ENCODE measurements at places on chromosomes 13 and 19.

DNA sequence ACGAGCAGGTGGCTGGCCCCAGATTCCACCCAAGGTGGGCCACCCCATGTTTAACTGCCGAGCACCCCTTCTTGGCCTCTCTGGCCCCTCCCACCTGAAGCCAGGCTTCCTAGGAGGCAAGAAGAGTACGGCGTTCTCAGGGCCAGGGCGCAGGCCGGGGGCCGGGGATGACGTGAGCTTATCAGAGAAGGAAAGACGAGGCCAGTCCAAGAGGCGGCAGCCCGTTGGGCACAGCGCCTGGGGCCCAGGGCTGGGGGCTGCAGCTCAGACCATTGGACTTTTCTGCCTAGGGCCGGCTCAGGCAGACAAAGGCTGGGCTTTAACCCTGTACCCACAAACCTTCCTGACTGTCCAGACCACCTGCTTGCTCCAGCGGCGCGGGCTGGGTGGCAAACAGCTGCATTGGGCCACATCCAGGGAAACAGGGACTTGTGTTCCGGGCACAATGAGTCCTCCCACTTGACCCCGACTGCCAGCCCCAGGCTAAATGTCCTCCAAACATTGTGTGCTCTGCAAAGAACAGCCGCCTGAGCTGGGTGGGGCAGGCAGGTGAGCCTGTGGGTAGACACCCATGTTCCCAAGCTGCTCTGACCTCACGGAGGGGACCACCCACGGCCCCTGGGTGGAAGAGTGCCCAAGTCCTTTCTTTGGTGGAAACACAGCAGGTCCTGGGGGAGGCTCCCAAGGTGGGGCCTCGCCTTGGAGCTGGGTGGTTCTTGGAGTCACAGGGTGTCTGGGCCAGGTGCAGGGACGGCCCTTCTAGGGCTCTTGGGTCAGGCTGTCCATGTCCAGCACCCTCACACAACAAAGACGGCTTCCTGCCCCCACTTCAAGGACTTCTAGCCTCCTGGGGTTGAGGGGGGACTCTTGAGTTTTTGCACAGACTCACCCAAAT, 21.9 kb downstream of the COMP start:
- DNase-seq: no peak

GRCh38 chr13:33132644-33133440, 116.6 kb downstream of the KL start:
- DNase-seq: no peak

DNA sequence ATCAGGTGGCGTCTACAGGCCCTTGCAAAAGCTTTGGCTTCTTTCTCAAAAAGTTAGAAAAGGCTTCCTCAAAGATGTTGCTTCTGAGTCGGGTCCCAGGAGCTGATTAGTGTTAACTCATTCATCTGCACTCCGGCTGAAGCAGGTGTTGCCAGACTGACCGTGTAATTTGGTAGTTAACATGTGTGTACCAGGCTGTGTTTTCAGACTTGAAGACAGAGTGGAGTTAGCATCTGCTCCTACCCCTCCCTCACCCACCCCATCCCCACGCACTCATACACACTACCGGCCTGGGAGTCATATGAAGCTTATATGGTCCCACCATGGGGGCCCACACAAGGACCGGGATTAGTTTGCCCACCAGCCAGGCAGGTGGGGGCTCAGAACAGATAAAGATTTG, 111.5 kb downstream of the DNAJC15 start:
- no peak for DNase-seq

DNA sequence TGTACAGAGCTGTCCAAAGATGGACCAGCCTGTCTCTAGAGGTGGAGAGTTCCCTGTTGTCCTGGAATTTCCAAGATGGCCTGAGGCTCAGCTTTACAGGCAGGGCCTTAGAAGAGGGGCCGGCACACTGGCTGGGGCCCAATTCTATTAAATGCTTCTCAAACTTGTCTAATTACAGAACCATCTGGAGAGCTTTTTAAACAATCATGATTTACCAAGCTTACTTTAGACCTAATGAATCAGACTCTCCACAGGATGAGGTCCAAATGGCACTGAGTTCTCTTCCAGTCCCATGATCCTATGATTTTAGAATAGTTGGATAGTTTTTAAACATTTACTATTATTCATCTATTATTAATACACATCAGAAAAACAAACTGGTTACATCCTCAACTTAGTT, 123.5 kb downstream of the DNAJC3 start:
- no peak for DNase-seq

DNA sequence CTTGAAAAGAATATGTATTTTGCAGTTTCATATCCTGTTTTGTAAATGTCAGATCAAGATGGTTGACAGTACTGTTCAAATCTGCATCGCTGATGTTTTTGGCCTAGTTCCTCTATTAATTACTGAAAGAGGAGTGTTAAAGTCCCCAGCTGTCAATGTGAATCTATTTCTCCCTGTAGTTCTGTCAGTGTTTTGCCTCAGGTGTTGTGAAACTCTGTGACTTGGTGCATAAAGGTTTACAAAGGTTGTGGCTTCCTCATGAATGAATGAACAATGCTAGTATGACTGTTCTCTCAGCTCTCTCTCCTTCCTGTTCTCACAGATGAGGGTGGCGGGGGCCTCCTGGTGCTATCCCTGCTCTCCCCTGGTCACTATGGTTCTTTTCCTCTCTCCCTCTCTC, 142.4 kb downstream of the MYCBP2 start:
- DNase-seq: no peak

DNA sequence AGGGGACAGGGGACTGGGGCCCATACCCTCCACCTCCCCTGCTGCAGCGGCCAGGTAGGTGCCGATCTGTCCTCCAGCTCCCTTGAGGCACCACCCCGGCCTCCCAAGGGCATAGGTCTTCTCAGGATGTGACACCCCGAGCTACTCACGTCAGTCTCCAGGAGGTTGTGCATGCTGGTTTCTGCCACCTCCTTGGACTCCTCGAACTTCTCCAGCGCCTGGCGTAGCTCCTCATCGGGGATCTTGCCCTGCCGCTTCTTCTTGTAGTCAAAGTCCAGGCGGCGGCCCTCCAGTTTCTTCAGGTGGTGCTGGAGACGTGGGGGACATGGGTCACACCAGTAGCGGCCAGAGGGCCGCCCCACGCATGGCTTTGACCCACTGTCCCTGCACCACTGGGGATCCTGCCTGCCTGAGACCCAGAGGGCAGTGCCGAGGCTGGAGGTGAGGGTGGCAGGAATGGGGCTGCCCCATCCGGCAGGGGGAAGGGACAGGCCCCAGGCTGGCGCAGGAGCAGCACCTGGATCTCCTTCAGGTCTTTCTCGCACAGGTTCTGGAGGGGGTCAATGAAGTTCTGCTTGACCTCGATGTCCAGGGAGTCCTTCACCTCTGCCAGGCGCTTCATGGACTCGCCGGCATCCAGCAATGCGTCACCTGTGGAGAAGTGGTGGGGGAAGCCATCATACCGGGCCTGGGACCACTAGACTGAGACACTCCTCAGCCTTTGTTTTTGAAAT, 20.4 kb downstream of the MPND start:
- peak; percentile 53 for DNase-seq

GRCh38 chr19:18443406-18443805, 5.5 kb upstream of the ISYNA1 start:
- no peak for DNase-seq

GRCh38 chr13:73258406-73258805, 199.6 kb downstream of the KLF5 start:
- DNase-seq: no peak

- no peak for DNase-seq
These were observed 455.4 kb downstream of the IRS2 start for GRCh38 chr13:109331011-109331433.

All from endodermal cell (in vitro differentiated cells).